ENCODE measurements at places on chromosomes 6 and 20.

GRCh38 chr20:53678990-53679596, 85.5 kb upstream of the ZNF217 start:
- no peak for DNase-seq

GRCh38 chr6:82264824-82265223, 17.3 kb upstream of the IBTK start:
- DNase-seq: no peak

GRCh38 chr20:32237419-32237818, 29.7 kb downstream of the POFUT1 start:
- no peak for DNase-seq

GRCh38 chr6:73586416-73586974, 65.7 kb upstream of the EEF1A1 start:
- DNase-seq: no peak

DNA sequence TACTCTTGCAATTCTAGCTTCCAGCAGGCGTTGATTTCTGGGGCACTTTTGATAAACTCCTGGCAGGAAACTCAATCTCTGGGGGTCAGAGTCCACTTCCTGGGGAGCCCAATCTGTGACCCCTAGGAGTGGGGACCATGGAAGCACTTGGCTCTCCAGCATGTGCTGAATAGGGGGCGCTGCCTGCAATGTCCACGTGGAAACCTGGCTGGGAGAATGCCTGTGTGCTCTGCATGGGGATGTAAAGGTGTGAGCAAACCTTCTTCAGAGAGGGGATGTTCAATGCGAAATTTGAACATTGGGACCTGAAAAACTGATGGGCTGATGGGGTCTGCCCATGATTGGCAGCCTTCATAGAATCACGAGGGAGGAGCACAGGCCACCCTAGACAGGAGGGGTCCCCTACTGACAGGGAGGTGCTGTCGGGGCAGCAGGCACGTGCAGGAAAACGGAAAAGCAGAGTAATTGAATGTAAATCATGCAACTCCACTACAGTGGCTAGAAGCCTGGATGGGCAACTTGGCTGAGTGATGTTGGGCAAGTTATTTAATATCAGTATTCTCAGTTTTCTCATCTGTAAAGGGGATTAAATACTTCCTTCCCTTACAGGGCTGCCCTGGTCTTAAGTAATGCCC, 47.8 kb downstream of the CEP43 start:
- no peak for DNase-seq

All from stimulated activated CD4-positive, alpha-beta T cell treated with anti-CD3 and anti-CD28 coated beads, Interleukin-4, amount 100 ng/mL, for 24 hours (primary cell).